GM19239 (cell line): ENCODE measurements at places on chromosomes 2 and 18.

DNA sequence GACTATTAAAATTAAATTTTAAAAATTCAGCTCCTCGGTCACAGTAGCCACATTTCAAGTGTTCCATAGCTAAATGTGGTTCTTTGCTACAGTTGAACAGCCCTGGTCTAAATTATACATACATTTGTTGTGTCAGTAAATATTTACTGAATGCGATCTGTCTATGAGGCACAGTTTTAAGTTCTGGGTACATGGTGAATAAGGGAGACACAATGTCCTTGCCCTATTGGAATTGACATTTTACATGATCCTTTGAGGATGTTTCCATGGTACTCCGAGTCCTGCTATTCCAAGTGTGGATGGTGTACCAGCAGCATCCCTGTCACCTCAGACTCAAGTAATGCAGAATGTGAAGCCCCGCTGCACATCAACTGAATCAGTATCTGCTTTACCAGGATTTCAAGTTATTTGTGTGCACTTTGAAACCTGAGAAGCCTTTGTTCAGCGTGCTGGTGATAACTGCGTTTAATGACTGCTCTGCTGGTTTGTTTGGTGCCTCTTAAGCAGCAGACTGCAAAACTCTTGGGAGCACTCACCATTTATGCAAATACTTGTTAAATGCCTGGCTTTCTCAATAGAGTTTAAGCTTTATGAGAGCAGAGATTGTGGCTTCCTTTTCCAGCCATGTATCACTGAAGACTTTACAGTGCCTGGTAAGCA is 1.5 kb downstream of the GALNT1 start:
- no peak for DNase-seq

- no peak for DNase-seq
These were observed 365.4 kb upstream of the FSIP2 start for GRCh38 chr2:185373229-185373628.

GRCh38 chr2:207587305-207587704 is 37.9 kb downstream of the METTL21A start:
- DNase-seq: no peak

DNA sequence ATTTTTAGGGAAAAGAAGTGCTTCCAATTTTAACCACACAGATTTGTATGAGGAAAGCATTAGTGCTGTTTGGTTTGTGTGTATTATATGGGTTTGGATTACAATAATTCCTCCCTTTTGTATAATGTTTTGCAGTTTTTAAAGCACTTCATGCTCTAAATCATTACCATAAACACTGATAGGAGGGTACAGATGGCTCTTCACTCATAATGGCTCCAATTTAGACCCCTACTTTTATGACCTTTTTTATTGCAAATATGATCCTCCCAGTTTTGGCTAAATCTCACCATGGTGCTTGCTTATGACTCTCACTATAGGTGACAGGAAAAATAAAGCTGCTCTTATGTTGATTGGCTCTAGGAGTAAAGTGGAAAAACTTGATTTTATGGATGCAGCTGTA is 23.8 kb upstream of the TMEM17 start:
- DNase-seq: no peak

DNA sequence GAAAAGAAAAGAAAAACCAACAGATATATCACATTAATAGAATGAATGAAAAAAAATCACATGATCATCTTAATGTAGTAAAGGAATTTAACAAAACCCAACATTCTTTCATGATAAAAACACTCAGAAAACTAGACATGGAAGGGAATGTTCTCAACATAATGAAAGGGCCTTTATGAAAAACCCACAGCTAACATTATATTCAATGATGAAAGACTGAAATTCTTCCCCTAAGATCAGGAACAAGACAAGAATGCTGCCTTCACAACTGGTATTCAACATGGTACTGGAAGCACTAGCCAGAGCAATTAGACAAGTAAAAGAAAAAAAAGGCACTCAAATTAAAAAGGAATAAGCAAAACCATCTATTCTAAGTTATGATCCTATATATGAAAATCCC is 28.5 kb upstream of the EMILIN2 start:
- DNase-seq: no peak

DNA sequence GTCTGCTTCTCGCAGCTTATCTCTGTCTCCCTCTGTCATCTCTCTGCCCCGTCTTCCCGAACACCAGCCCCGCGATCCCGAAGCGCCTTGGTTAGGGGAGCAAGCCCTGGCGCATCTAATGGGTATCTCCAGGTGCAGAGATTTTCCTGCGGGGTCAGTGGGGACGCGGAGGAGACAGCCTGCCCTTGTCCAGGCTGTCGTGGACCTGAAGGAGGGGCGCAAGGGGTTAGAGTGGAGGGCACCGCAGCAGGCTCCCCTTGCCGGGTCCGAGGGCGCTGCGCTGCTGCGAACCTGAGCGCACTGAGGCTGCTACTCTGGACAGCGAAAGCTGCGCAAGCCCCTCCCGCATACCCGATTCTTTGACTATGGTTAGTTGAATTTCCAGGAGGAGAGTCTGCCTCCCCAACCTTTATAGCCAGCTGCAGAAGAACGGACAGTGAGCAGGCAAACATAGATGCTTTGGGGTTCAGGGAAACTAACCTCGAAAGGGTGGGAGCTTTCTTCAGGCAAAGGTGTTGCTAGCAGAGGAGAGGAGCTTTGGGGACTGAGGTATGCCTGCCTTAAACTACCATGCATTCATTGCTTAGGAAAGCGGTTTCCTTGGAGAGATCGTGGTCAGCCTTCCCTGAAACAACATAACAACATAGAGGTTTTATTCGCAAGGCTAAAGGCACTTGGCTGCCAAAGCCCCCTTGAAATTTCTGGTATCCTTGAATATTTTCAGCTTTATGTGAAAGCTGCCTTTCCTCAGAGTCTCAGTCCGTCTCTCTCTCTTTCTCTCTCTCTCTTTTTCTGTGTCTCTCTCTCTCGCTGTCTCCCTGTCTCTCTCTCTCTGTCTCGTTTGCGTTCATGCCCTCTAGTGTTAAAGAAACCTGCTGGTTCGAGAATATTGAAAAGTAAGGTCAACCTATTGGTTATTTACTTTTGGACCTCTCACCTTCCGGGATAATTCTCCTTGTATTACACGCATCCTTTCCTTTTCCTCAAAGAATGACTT is 1.6 kb downstream of the GALNT13 start:
- no peak for DNase-seq

DNA sequence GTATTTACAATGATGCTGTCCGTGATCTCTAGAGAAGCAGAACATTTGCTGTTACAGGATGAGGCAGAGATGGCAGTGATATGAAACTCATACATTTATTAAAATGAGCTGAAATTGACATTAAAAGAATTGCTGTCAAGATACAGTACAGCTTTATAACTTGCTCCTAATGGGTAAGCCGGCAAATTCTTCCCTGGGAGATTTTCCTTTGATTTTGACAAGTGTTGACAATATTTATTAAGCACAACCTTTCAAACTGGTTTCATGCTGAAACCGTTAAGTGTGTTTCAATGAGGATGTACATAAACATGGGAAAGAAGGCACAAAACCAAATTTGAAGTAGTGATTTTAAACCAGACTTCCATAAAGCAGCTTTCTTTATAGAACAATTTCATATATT is 45.5 kb downstream of the SPHKAP start:
- DNase-seq: no peak

- DNase-seq: no peak
These were observed 31.1 kb downstream of the CTLA4 start for GRCh38 chr2:203898657-203899056.

- DNase-seq: no peak
These were observed 909.7 kb downstream of the EPHA4 start for GRCh38 chr2:220662431-220662830.

GRCh38 chr2:197620133-197620532 is 55.3 kb downstream of the RFTN2 start:
- no peak for DNase-seq

GRCh38 chr2:23645230-23645808 is 260.3 kb downstream of the KLHL29 start:
- DNase-seq: no peak

- no peak for DNase-seq
These were observed 13.8 kb downstream of the MLPH start for GRCh38 chr2:237500681-237501424.
